MM.1S (cell line): ENCODE measurements at places on chromosomes 2 and 18.

- peak; percentile 62 for DNase-seq
These were observed 30.6 kb downstream of the SEPTIN10 start for GRCh38 chr2:109582928-109583895.

DNA sequence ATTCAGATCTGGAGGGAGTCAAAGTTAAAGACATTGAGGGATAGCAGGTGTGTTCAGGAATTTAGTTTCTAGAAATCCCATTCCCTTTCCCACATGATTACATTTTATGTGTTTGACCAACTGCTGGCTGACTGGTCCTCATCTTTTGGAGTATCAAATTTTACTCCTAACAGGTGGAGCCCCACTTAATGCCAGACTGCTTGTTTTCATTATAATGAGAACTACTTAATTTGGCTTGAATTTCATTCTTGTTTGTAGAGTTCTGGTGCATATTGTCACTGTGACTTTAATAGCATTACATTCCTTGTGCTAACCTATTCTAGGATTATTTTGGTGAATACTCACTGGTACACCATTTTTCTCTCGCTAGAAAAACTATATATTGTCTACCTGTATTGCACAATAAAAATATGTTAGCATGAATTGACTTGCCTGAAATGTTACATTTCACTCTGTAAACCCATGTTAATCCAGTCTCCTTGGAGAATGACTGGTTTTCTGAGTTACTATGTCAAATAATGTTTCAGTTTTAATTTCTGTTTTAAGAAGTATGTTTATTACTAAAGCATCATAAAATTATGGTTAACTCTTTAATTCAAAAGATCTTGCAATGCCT, 98.2 kb downstream of the TANC1 start:
- no peak for DNase-seq

- no peak for DNase-seq
These were observed 997.0 kb upstream of the ACVR2A start for GRCh38 chr2:146847846-146848245.

DNA sequence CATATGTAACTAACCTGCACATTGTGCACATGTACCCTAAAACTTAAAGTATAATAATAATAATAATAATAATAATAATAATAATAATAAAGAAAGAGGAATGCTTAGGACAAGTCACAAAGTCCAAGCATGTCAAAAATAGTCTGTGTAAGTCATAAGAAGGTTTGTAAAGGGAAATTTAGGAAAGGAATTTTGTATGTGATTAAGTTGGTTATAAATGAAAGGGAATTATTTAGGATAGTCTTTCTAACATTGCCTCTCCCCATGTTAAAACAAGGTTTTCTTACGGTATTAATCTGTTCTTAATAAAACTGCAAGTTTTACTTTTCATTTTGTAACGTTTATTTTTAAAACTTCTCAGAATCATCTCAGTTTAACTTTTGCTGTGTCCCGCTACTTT, 62.8 kb downstream of the SESTD1 start:
- no peak for DNase-seq

GRCh38 chr2:62741127-62741526, 35.6 kb downstream of the EHBP1 start:
- DNase-seq, result no peak

DNA sequence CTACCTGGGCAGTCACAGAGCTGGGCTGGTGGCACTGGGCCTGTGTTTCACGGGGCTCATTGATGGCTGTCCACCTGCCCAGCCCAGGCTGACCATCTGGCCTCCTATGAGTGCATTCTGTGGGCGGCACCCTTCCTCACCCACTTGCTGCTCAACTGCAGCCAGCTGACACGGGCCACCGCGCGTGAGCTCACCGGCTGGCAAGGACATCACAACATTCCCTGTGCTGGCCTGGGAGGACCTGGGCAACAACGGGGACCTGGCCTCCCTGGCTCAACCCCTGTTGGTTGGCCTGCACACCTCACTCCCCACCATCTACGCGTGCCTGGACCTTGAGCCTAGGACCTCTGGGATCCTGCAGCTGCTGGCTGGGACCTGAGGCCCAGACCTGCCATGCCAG, 98.2 kb upstream of the DTNA start:
- no peak for DNase-seq

DNA sequence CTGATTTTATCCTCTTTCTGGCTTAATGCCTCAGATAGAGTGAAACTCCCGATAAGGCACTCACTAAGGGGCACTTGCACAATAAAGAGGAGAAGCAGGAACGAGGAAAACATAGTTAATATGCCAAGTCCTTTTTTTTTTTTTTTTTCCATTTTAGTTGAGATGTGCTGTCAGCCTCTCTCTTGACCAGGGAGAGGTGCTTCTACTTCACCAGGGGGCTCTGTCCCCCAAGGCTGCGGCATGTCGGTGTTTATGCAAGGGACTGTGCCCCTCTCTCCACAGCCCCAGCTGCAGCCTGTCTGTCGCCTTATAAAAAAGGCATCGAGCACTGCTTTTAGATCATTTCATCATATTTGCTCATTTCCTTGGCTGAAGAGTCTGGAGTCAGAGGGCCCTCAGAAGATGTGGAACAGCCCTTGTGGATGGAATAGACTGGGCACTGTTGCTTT, 178.1 kb downstream of the SLC8A1 start:
- no peak for DNase-seq

DNA sequence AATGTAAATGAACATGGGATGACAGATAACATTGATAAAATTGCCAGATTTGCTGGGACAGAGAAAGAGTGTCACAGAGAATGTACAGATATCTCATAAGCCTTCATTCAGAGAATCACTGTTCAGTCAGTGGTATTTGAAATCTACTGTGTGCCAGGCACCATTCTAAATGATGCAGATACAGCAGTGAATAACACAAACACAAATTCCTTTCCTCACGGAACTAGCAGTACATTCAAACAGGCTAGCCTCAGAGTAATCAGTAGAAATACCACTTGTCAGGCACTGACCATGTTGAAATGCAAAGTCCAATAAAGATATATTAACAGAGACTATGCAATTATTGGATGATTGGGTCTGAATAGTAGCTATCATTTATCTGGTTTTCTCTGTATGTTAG, 211.0 kb downstream of the RDH14 start:
- no peak for DNase-seq

GRCh38 chr18:3384664-3385563, 65.1 kb upstream of the TGIF1 start:
- no peak for DNase-seq

DNA sequence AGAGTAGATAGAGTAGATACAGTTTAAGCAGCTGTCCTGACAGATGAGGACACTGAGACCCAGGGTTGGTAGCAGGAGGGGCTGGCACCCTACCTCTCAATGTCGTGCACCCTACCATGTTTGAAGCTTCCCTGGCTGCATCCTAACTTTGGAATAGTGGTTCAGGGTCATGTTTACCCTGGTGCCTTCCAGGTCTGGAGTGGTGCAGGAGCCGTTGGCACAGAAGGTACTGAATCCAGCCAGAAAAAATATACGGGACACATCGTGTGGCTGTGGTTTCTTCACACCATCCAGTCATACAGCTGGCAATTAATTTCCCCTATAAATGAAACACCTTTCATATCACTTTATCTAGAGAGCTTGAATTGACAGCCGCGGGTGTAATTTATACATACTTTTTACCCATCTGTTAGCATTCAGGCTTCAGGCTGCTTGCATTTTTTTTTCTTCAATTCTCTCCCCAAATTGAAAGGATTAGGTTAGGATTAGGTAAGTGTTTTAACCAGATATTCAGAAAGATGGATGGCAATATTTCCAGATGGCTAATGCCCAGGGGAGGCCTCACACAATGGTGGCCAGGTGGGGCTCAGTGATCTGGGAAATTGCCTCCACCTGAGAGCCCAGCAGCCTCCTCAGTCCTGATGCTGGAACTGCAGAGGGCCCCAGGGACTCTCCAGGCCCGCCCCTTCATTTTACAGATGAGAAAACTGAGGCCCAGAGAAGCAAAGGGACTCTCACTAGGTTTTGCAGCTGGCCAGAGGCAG, 127.0 kb downstream of the CELF4 start:
- DNase-seq, result no peak

GRCh38 chr2:44351088-44351487, 10.2 kb downstream of the PREPL start:
- DNase-seq, result no peak

- no peak for DNase-seq
These were observed at the start of gene GPR75 for GRCh38 chr2:53859206-53860181. TSS of gene GPR75 (minus strand) at chr2:53859967. CDS start at chr2:53854756, 5,211 bp downstream.

- DNase-seq, result no peak
These were observed 263.7 kb downstream of the TGIF1 start for GRCh38 chr18:3713708-3714107.

- DNase-seq, result no peak
These were observed 147.0 kb upstream of the PELI1 start for GRCh38 chr2:64291181-64291580.

DNA sequence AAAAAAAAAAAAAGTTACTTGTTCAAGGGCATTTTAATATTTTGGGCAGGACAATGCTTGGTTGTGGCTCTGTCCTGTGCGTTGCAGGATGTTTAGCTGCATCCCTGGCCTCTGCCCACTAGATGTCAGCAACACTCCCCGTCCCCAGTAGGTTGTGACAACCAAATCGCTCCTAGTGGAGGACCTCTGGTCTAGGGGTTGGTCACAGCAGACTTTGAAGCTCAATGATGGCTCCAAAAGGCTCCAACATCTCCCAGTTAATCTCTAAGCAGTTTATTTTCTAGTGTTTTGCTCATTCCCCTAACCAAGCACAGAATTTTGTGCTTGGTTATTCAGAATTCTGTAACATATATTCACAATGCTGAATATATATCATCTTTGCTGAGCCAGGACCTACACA, 67.0 kb downstream of the CHRNA1 start:
- DNase-seq, result peak; percentile 77

- DNase-seq, result no peak
These were observed 217.6 kb upstream of the ETAA1 start for GRCh38 chr2:67179526-67179925.
